ENCODE measurements at places on chromosomes 11 and 22.

DNA sequence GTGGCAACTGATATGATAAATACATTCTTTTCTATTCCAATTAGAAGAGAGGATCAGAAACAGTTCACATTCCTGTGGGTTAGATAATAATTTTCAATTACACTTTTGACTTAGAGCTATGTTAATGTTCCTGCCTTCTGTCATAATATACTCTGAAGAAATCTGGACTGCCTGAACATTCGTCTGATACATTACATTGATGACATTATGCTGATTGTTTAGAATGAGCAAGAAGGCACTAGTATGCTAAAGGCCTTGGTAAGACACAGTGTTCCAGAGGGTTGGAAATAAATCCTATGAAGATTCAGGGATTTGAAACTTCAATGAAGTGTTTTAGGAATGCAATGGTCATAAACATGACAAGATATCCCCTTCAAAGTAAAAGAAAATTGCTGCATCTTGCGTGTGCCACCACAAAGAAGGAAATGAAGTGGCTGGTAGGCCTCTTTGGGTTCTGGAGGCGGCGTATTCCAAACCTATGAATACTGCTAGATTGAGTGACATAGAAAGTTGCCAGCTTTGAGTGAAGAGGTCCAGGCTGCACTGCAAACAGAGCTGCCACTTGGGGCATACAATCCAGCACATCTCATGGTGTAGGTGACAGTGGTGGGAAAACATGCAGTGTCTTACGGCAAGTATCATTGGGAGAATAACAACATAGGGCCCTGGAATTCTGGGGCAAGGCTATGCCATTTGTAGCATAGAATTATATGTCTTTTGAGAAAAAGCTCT, 21.2 kb upstream of the PDE3B start:
- DNase-seq: no peak

- no peak for DNase-seq
Observed at GRCh38 chr22:40919446-40919845, 31.7 kb upstream of the RBX1 start.

GRCh38 chr11:110467556-110467955, 37.8 kb downstream of the FDX1 start:
- no peak for DNase-seq

GRCh38 chr11:3143136-3143880, 21.8 kb downstream of the OSBPL5 start:
- no peak for DNase-seq

- DNase-seq: no peak
Observed at GRCh38 chr11:65870307-65870658, 2.3 kb downstream of the EFEMP2 start.

DNA sequence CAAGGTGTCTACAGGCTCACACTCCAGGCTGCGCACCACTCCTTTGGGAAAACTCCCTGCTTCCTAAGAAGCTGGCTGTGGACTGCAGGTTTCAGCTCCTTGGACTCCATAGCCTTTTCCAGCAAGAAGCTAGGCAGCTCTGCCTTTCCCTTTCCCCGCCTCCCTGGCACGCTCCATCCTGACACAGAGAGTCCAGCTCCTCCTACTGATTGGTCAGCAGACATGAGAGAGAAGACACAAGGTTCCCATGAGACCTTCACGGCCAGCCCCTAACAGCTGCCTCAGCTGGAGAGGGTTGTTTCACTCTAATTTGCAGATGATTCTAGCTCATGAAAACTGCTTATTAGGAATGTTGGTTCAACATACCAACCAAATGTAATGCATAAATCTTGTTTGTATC, 27.6 kb downstream of the TENM4 start:
- no peak for DNase-seq

GRCh38 chr11:108614086-108614485, 20.5 kb upstream of the EXPH5 start:
- no peak for DNase-seq

DNA sequence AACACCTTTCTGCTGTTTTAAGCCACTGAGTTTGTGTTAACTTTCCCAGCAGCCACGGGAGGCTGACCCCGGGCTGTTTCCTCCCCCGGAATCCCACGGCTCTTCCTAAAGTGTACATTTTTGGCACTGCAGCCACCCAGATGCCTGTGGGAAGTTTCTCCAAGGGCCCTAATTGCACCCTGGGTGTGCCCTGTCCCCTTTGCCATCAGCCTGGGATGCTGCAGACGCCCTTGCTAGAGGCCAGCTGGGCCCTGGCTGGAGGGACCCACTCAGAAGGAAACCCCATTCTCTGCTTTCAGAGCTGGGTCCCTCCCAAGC, 883.3 kb downstream of the BRD1 start:
- no peak for DNase-seq

GRCh38 chr11:63564056-63564774, 1.0 kb upstream of the PLAAT2 start:
- peak; percentile 56 for DNase-seq

DNA sequence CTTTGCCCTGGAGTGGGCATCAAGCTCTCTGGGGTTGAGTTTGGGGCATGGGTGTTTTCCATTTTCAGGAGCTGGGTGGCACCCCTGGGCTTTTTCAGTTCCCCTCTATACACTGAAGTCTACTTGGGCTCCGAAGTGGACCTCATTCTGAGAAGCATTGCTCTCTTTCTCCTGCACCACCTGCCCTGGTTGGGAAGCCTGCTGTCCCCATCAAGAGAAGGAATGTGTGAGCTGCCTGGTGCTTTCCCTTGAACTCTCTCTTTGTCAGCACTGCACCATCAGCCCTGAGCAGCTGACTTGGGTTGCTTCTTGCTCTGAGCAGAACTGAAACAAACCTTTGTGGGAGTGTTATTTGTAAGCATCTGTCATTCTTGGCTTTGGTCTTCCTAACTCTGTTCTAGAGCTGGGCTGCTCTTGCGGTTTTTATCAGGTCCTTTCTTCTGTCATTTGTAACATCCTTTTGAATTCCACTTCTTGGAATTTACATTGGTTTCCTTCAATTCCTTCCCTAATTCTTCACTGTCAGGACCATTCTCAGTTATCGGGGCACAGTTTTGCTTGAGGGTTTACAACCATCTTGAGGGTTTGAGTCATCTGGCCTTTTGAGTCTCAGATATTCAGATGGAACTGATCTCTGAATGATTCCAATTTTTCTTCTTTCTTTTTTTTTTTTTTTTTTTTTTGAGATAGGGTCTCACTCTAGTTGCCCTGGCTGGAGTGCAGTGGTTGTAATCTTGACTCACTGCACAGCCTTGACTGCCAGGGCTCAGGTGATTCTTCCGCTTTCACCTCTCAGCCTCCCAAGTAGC, 20.5 kb downstream of the UBE2L3 start:
- DNase-seq: peak; percentile 6

- no peak for DNase-seq
Observed at GRCh38 chr11:134196756-134197155, 27.0 kb downstream of the NCAPD3 start.

- no peak for DNase-seq
Observed at GRCh38 chr11:65627202-65627601, 10.7 kb upstream of the SIPA1 start.

- DNase-seq: peak; percentile 83
Observed at GRCh38 chr22:21982338-21982965, at the start of gene TOP3B. TOP3B (minus strand) TSS chr22:21982787; CDS start chr22:21975709, 7,078 bp downstream.

GRCh38 chr22:44620129-44620840, 81.7 kb upstream of the PRR5 start:
- peak; percentile 90 for DNase-seq

GRCh38 chr22:30201945-30202344, 44.6 kb downstream of the LIF start:
- DNase-seq: no peak

GRCh38 chr11:29634744-29635143, 382.1 kb downstream of the KCNA4 start:
- DNase-seq: no peak

GRCh38 chr11:13286279-13286821, 8.8 kb downstream of the BMAL1 start:
- DNase-seq: no peak

DNA sequence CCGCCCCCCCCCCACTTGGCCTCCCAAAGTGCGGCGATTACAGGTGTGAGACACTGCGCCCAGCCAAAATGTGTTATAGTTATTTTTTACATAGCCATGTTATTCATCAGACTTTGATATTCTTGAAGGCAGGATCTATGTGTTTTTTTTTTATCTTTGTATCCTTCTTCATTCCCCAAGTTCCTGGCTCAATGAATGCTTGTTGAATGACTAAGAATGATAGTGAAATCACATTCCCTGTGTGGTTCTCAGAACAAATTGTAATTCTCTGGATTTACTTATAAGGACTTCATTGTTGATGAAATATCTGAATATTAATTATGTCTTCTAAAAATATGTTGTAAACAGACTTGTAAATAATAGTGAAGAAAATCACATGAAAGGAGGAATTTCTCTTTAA, 33.5 kb downstream of the MMP7 start:
- DNase-seq: no peak

DNA sequence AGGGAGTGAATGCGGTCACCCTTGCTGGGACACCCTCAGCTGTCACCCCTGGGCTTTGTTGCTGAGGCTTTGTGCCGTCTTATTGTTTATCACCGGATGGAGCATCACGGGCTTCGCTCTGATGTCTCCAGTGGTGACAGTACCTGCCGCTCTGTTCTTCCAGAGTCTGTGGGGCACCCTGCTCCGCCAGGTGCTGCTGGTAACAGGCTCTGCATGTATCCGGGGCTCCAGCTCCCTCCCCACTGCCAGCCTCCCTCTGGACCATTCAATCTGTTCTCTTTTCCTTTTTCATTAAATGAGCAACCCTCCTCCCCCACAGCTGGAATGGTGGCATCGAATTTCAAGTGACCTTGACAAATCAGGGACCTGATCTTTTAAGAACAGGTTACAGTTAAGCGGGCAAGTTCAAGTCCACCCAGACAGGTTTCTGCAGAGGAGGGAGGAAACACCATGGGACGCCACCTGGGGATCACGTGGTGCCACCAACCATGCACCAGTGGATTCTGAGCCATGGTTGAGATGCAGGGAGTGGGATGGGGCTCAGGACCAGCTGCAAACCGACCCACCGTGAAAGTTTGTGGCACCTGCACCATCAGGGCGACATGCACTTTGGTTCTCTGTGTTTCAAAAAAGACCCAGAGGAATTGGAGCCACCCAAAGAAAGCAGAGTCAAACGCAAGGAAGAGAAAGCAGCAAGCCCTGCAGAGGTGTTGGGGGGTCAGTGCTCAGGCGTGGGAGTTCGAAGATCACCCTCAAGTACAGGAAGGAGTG, 89.3 kb downstream of the BCR start:
- no peak for DNase-seq

- DNase-seq: no peak
Observed at GRCh38 chr11:57427727-57428082, 784 bp upstream of the SLC43A3 start.

- no peak for DNase-seq
Observed at GRCh38 chr11:17224727-17225126, 16.9 kb upstream of the PIK3C2A start.

DNA sequence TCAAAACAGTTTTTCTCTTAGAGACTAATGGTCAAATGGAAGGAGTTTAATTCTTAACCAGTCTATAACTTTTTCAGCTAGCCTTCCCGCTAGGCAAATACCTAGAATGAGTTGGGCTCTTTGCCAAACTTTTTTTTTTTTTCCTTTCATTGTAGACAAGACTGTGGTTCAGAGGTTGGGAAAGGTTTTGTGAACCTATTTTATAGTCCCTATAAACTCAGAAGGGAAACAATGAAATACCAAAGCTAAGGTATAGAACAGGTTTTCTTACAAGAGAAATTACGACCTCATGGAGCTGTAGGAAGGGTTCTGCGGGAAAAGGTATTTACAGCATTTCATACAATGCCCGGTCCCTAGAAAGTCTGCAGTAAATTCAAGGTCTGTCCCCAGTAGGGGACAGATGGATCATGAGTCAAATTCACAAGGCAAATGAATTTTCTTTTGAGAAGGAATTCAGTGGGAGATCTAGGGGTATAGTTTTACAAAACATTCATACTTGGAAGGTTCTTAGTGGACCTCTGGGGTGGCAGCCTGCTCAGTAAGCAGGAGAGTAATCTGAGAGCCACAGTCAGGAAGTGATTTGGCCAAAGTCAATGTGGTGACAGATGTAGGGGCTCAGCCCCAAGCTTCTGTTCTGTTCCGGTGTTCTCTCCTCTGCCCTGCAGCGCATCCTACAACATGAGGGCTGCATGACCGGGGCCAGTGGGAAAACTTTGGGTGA, 146.8 kb downstream of the DBX1 start:
- DNase-seq: no peak

GRCh38 chr11:105033781-105034180, 1.2 kb downstream of the CASP1 start:
- DNase-seq: no peak

- no peak for DNase-seq
Observed at GRCh38 chr22:20181194-20181883, 30.5 kb upstream of the CCDC188 start.

DNA sequence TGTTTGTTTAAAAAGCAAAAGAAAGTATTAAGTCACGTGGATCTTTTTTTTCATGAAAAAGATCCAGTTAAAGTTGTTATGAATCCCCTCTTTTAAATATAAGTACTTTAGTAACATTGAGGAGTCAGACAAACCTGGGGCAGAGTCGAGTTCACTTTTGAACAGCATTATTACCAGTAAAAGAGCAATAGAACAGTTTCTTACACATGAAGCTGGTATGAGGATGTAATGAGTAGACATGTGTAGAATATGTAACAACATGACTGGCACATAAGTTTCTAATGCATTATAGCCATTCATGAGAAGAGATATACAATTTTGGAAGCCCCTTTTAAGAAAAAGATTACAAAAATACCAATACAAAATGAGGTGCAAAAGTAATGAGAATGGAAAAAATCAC, 7.6 kb upstream of the MUC15 start:
- DNase-seq: no peak

DNA sequence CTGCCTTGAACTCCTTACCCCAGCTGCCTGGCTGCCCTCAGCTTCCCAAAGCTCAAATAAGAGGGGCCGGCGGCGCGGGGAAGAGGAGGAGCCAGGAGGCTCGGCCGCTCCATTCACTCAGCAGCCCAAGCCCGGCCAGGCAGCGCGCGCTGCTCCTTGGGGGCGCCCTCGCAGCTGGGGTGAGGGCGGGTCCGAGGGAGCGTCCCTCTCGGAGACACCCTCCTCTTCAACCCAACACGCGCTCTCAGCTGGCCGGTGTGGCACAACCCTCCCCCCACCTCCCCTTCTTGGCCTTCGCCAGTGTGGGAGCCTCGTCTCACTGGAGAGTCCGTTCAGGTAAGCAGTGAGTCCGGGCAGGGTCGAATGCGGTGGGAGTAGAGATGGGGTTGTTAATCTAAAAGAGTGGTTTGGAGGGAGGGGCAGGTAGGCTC, at the start of gene WT1:
Gene WT1 (minus strand): TSS at position 29 of the 431 bp plus-strand sequence.
- no peak for DNase-seq

DNA sequence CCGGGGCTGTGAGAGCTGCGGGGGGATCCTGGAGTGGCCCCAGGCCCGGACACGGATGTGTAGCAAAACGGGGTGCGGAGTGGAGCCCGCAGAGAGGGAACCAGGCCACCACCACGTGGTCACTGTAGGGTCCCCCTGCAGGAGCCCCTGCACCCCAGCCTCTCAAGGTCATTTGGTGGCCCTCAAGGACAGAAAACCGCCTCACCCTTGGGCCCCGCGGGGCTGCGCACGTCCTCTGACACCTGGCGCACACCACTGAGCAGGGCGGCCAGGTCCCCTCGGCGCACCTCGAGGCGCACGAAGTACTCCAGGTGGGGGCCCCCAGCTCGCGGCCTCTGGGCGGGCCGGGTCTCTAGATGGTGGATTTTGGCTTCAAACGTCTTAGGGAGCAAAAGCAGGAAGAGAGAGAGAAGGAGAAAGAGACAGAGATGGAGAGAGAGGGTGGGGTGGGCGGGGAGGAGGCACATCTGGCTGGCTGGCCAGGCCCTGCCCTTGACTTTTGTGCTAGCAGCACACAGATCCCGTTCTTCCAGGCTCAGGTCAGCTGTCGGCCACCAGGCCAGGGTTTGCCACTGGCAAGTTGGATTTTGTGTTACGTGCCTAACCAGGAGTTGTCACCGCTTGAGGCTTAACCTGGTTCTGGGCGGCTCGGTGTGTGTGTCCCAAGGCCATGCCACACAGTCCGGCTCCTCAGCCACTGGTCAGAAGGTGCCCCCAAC, 3.2 kb downstream of the TH start:
- no peak for DNase-seq

All from CD4-positive, alpha-beta T cell treated with Interferon alpha-2 for 1 hour (primary cell).